ENCODE measurements at places on chromosomes 12 and 14.

GRCh38 chr12:64392221-64392620, 1.7 kb upstream of the C12orf56 start:
- DNase-seq, result peak; percentile 47

DNA sequence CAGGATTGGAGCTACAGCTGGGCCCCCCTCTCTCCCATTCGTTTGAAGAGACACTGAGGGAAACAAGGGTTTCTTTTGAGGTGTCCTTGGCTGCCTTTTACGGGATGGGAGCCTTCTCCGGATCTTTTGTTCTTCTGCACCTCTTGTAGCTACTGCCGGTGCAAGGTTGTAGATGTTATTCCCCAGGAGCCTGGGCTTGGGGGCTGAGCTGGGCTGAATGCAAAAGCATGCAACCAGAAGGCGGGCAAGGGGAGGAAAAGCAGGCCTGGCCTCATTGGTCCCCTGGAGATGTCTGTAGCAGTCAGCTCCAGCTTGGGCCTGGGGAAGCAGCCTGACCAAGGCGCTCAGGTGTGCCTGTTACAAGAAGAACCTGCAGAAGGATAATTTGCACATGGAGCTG, 110.3 kb downstream of the GCH1 start:
- no peak for DNase-seq

GRCh38 chr12:95590775-95591174, 39.5 kb upstream of the USP44 start:
- no peak for DNase-seq

GRCh38 chr14:53670701-53671100, 285.9 kb downstream of the BMP4 start:
- DNase-seq, result no peak

DNA sequence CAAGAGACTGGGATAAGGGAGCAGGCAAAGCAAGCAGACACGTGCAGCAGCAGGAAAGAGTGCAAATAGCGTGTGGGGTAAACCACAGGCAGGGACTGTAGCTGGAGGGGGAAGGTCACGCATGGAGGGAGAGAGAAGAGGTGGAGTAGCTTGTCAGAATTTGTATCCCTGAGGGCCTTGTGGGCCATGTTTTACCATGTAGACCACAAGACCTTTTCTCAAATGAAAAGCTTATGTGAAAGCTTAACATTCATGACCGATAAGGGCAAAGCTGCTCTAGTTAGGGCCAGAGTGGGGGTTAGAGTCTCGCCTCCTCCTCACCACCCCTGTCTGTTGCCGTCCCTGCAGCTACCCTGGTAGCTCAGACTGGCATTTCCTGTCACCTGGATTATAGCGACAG, 152.9 kb upstream of the E2F7 start:
- DNase-seq, result no peak

GRCh38 chr14:71726580-71727021, 205.6 kb upstream of the RGS6 start:
- no peak for DNase-seq

GRCh38 chr12:106978035-106978800, 8.7 kb downstream of the MTERF2 start:
- no peak for DNase-seq

- no peak for DNase-seq
These were observed 310.9 kb downstream of the ADGRD1 start for GRCh38 chr12:131264635-131265034.

GRCh38 chr14:24130380-24130716, at the start of gene FITM1:
FITM1 (plus strand) TSS chr14:24130659; CDS start chr14:24131564, 905 bp downstream.
- no peak for DNase-seq

DNA sequence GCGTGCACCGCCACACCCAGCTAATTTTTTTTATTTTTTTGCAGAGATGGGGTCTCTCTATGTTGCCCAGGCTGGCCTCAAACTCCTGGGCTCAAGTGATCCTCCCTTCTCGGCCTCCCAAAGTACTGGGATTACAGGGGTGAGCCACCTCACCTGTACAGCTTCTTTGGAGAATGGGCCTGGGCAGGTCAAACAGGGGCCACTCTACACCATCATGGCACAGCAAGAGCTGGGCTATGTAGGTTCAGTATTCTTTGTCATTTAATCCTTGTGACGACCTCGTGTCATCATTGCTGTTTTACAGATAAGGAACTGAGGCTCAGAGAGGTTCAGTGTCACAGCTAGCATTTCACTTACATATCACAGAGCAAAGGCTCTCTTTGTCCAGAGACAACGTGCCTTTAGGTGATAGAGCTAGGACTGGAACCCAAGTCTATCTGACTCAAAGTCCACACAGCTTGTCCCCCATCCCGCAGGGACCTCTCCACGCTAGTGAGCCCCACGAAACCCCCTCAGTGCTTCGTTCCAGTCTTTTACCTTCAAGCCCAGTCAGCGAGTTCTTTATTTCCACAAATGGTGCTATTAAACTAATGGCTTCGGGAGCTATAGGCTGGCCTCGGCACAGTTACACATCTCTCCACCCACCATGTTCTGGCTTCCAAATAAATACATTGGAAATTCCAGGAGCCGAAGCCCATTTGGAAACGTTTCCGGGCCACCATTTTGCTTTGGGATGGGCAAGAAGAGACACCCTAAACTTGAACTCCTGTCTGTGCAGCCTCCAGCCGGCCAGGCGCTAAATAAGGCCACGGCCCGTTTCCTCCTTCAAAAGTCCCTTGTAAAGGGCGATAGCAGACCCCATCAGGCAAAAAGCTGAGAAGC, 660 bp upstream of the MAP1LC3B2 start:
- DNase-seq, result no peak

DNA sequence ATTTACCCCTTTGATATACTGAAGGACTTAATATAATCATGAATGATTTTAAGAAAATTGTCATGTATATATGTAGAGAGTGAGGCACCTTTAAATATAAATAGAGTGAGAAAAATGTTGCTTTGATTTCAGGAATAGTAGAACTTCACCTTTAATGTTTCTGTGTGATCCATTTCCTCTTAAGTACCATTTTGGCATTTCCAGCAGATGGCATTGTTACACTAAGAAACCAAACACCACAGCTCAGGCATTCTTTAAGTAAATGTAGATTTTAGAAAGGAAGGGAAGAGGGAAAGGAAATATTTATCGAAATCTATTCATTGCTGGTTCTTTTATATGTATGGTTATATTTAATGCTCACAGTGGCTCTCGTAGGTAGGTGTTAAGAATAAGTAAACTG, 556.7 kb upstream of the FBXO33 start:
- no peak for DNase-seq

DNA sequence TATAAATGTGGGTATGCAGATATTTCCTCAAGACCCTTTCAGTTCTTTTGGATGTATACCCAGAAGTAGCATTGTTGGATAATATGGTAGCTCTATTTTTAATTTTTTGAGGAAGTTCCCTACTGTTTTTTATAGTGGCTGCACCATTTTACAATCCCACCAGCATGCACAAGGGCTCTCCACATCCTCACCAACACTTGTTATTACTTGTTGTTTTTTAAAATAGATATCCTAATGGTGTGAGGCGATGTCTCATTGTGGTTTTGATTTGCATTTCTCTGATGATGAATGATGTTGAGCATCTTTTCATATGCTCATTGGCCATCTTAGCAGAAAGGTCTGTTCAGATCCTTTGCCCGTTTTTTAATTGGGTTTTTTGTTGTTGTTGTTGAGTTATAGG, 47.1 kb downstream of the DIP2B start:
- DNase-seq, result no peak

All from CD4-positive, alpha-beta T cell treated with Interleukin-2 at 100 ng/mL for 4 hours (primary cell).